Upper lobe of left lung (tissue), 6 donors: ENCODE measurements at places on chromosomes 2 and 18.

DNA sequence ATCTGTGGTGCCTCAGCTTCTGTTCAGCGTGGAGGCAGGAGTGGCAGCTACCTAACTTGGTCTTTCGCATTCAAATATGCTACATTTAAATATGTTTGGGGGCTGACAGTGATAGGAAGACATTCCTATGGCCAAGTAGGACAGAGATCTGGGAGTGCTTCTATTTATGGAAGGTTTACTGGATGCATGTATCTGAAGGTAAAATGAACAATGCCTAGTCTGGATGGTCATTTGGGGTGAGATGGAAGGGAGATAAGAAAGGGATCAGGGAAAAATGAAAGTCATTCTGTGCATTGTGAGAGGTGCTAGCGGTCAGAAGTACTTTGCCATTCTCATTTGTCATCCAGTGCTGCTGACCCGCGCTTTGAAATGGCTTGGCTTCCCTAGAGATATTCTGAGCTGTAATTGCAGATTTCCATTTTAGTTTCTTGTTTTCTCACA lies 300.9 kb upstream of the FBXO11 start:
- no peak for DNase-seq

DNA sequence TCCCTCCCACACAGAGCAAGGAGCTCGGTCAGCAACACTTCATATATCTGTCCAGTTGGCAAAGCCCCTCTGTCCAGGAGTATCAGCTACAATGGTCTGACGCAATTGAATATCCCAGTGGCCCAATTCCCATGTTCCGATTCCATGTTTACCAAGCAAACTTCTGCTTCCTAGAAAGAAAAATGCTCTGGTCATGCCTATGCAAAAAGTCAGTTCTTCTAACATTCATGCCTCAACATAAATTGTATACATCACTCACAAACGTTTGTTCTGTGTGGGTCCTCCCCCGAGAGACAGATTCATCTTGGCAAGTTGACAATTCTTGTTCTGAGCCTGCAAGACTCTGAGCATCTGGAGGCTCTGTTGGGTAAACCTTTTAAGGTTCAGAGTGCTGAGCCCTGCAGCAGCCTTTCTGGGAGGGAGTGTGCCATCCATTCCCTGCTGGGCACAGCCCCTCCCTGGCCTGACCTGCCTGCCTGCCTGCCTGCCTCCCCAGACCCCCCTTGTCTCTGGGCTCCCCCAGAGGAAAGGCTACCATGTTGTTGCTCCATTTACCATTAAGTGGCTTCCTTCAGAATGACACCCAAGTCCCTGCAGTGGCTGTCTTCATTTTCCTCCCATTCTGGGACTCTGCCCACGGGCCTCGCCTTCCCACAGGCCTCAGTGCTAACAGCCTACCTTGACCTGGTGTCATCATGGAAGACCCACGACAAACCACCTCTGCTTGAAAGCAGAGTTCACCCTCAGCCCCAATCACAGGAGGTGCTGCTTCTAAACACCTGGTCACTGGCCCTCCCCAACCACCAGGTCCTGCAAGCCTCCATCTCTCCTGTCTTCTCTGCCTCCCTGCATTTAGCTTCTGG lies 37.6 kb upstream of the TAF1B start:
- no peak for DNase-seq

GRCh38 chr18:72114801-72115594 lies 429.1 kb downstream of the CBLN2 start:
- no peak for DNase-seq

DNA sequence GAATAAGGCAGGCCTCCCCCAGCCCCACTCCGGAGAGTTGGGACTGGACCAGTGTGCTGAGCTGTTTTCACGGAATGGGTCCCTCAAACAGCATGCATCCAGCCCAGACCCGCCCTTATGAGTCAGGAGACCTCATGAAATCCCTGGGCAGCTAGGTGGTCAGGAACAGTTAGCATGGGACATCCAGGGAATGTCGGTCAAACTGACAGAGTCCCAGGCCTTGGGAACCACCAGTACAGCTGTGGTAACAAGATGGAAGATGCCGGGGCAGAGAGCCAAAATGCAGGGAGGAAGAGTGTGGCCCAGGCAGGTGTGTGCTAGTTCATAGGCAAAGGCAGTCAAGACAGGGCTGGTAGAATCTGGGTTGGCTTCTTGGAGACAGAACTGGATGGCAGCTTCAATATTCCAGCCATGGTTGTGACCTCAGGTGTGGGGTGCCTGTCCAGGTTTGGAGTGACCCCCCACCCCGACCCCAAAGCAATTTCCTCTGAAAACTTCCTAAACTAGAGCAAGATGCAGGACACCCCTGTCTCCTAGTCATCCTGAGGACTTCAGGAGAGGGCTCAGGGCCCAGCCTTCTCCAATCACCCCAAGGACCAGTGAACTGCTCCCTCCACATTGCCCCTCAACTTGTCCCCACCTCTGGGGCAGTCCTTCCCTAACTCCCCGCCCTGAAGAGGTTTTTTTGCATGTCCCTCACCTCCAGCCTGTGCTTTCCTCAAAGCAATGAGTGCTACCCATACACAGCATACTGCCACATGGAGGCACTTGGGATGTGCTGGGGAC lies 46.5 kb downstream of the KCNIP3 start:
- DNase-seq, result peak; percentile 18

DNA sequence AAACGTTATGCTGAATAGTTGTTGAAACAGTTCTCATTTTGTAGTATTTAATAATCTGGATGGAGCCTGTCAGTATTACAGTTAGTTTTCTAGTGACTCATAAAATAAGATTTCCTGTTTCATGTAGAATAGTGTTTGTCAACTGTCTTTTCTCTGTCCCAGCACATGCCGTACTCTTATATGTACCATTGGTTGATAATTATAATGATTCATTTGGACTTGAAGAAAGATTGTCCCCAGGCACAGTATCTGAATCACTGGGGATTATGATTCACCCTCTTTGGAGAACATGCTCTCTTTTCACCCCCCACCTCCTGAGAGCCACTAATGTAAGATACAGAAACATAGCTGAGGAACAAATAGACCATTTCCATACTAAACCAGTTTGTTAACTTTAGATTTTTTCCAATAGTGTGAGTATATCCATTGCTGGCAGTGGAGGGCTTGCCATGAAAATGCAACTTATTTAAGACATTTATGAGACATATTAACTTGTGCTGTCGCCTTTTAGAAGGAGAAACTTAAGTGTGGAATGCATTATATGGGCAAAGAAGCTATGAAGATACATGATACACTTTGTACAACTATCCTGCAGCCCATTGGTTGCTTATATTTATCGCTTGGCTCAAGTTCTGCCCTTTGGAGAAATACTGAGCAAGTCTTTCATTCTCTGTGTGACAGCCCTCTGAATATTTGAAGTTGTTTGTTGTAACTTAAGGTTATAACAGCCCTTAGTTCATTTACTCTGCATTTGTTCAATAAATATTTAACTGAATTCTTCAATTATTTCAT lies 12.4 kb downstream of the COPS8 start:
- DNase-seq, result no peak

- no peak for DNase-seq
These were observed 24.4 kb upstream of the ONECUT2 start for GRCh38 chr18:57410749-57411148.

DNA sequence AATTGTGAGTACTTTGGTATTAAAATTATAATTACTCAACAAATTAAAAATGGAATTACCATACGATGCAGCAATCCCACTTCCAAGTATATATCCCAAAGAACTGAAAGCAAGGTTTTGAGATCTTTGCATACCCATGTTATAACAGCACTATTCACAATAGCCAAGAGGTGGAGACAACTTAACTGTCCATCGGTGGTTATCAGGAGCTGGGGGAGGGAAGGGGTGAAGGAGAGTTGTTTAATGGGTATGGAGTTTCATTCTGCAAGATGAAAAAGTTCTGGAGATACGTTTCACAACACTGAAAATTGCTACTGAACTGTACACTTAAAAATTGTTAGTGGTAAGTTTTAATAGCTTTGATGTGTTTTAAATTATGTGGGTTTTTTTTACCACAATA lies 25.7 kb downstream of the RAB10 start:
- no peak for DNase-seq

GRCh38 chr2:237450583-237450982 lies 36.5 kb upstream of the MLPH start:
- no peak for DNase-seq

DNA sequence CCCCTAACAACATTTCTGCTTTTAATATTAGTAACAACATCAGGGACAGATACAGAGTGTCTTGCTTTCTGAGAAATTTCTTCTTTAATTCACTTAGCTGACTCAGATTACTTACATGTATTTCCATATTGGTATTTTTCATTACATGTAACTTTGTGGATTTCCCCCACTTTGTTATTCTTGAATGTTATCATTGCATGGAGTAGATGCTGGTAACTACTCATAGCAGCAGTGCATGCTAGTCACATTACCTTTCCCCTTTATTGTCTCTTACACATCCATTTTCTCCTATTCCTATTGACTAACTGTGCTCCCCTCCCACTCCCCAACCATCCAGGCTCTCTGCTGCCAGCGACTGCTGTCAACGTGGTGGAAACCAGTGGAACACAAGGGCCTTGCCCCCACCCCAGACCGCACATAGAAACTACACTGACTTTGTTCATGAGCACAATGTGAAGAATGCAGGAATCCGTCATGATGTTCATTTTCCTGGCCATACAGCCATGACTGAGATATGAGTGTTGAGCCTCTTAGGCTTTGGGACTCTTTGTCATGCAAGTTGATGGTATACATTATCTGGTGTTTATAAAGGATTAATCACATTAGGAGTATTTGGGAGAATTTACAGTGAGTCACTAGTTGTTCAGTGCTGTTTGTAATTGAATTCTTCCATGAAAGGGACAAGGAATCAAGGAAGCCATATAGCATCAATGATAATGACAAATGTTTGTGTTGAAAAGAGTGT lies 91.0 kb downstream of the EPB41L5 start:
- no peak for DNase-seq

DNA sequence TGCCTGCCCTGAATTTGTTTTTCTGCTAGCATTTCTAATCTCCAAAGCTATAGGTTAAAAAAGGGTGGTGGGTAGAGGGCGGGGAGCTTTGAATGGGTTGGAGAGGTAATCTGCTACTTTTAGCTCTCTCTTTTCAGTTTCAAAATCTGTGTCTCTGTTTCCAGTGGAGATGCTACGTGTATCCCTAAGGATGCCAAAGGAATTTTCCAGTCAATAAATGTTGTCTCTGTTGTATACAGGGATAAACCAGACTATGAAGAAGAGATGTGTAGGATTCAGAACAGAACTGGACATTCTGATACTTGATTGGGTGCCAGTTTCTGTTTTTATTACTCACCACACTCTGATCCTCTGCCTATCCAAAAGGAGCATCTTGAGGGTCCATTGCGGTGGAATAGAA lies 50.1 kb downstream of the TMEM178A start:
- DNase-seq, result no peak

GRCh38 chr2:176395273-176395854 lies 126.1 kb downstream of the MTX2 start:
- DNase-seq, result no peak

DNA sequence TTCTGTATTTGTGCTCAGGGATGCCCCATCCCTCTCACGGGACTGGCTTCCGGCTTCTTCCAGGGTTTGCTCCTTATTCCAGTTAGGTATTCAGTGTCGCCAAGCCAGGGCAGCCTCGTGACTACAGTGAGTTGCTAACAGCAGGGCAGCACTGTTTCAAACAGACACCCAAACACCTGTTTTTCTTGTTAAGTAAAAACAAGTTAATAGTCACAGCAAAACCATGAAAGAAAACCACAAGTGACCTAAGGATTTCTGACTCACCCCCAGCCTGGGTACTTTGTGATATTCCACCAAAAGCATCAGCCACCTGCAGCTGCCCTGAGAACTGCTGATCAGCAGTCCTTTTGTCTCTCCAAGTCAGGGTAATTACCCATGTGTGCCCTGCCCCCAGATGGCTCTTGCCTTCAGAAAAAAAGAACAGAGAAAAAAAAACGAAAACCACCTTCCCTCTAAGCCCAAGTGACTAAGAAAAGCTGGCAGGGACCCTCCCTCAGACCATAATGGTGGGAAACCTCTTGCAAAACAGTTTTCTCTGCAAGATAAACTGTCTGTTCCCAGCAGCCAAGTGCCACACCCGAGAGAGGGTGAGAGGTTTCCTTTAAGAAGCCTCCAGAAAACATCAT lies 178.2 kb downstream of the ANAPC1 start:
- no peak for DNase-seq

DNA sequence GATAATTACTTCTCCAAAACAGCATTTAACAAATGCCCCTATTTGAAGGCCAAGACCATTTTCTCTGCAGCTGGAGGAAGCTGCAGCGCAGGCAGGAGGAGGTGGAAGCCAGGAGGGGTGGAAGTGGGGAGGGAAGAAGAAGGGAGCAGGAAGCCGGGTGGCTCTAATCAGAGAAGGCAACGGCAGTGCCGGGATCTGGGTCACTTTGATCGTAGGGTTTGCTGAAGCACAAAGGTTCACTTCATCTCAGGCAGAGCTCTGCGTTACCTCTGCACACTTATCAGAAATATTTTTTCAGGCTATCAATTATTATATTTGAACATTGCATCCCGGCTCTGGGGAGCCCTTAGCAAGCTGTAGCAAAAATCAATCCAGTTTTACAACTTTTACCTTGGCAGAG lies 315.8 kb upstream of the POU3F3 start:
- no peak for DNase-seq

DNA sequence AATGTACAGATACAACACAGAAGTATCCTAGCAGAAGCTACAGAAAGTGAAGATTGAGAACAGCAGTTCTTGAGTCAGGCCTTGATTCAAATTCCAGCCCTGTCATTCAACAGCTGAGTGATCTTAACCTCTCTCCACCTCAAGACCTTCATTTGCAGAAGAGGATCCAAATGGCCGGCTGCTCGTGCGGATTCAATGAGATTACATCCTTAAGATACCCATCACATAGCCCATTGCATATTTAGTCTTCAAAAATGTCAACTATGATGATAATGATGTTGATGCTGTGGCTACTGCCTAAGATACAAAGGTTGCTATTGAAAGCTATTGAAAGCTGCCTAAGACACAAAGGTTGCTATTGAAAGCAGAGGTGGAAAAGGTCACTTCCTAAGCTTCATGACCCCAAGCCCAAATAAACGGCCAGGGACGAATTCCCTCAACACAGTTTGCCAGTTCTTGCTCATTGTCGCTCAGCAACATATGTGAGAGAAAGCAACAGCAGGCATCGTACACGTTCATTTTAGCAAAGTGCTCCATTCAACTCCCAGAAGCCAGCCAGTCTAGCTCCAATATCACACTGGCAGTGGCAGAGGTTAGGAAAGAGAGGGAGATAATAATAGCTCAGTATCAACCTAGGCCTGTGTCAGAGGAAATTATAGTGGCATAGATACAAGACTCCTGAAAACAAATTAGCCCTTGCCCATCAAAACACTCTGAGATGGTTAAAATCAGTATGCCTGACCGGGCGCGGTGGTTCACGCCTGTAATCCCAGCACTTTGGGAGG lies 36.1 kb downstream of the MRPL35 start:
- DNase-seq, result no peak

GRCh38 chr2:98830571-98831145 lies 99.7 kb upstream of the MGAT4A start:
- DNase-seq, result no peak

DNA sequence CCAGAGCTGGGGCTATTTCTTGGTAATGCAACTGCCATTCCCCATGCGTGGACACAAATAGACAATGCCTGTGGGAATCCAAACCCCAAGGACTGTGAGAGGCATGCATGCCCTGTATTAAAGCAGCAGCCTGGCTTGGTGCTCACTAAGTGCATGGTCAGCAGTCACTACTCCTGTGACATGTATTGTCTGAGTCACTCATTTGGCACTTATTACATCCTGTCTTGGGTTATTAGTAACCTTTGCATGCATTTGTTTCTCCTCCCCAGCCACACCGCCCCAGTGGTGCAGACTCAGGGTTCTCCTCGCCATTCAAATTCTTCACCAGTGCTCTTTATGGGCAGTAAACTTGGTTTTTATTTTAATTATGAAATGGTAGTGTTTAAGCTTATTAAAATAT lies 30.2 kb downstream of the PRKCE start:
- no peak for DNase-seq

GRCh38 chr18:50638884-50639420 lies 79.1 kb downstream of the MAPK4 start:
- DNase-seq, result no peak
